RPMI7951 (cell line): ENCODE measurements at places on chromosomes 5 and 9. TPM values are rescaled to one million over a fixed set of nuclear protein-coding genes. Genes with fewer than 3 reads are reported as not detected.

GRCh38 chr9:125633116-125633745 lies 73.8 kb downstream of the MAPKAP1 start:
- DNase-seq, result no peak

DNA sequence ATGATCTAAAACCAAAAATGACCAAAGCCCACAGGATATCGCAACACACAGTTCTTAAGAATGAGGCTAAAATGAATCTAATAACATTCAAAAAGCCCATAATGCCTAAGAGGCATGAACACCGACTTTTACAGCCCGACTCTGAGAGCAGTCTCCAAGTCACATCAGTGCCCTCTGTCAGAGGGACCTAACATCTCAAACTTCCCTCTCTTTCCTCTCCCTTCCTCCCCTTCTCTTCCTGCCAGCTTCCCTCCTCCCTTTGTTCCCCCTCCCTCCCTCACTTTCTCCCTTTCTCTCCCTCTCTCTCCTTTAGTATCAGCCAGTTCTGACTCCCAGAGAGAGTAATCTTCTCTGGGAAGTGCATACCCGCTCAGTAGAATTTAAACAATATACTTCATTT lies 154.4 kb downstream of the GLIS3 start:
- DNase-seq, result no peak

GRCh38 chr5:93604644-93605515 lies 21.9 kb downstream of the NR2F1 start:
- no peak for DNase-seq

Gene DIRAS2
- total RNA-seq, result not detected in 2 replicates

Gene CA9
- 73.8 and 82.4 TPM in 2 replicates for total RNA-seq

- no peak for DNase-seq
These were observed 16.8 kb downstream of the SCAMP1 start for GRCh38 chr5:78377056-78377717.

- DNase-seq, result no peak
These were observed 12.3 kb downstream of the SUSD1 start for GRCh38 chr9:112162621-112163413.

GRCh38 chr9:93309889-93310425 lies 126.0 kb downstream of the WNK2 start:
- no peak for DNase-seq

Gene PCDHA8
- 0.10 and 0.12 TPM in 2 replicates for total RNA-seq

GRCh38 chr9:133106511-133107244 lies 14.4 kb downstream of the RALGDS start:
- no peak for DNase-seq

GRCh38 chr5:77221115-77221514 lies 10.6 kb downstream of the PDE8B start:
- no peak for DNase-seq

DNA sequence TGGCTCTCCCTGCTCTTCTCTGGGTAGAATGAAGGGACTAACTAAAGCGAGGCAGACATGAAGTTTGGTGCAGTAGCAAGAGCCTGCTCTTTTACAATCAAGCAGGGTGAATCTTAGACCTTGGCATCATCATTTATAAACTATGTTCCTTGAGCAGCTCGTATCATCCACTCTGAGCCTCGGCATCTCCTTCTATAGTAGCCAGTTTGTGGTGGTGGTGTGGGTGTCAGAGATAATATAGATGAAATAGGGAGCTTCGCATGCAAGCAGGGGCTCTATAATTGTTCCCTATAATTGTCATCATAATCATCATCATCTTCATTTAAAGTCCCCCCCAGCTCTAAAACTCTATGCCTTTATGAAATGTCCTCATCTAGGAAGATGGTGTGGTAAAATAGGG lies 72.5 kb upstream of the SAP30L start:
- DNase-seq, result no peak

DNA sequence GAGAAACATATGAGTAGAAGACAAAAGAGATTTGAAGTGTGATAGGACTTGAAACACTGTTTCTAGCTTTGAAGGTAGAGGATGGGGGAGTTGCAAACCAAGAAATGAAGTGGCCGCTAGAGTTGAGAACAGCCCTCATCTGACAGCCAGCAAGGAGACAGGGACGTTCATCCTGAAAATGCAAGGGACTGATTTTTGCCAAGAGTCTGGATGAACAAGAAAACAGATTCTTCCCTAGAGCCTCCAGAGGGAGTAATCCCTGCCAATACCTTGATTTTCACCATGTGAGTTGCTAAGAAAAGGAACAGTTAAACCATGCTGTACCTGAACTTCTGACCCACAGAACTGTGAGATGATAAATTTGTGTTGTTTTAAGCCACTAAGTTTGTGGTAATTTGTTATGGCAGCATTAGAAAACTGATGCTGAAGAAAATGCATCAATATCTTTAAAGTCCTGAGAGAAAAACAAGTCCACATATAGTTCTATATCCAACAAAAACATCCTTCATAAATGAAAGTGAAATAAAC lies 154.0 kb upstream of the ADAMTSL1 start:
- DNase-seq, result peak; percentile 29

DNA sequence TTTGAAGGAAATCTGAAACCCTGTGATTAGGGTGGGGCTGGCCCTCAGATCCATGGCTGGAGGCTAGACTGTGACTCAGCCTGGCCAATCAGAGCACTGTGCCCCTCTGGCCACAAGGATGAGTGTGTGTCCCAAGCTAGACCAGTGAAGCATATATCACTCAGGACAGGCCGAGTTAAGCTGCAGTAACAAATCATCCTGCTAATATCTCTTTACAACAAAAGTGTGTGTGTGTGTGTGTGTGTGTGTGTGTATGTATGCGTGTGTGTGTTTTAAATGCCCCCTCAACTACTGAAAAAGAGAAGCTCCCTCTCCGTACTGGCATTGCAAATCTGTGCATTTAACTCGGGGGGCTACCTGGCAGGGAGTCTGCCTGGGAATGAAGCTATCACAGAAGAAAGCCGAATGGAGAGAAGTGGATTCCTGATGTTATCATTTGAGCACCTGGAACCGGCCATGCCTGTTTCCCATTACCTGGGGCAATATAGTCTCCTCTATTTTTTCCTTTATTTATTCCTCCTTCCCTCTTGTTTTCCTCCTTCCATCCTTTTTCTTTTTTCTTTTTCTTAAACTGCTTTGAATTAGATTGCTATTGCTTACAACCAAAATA lies 25.6 kb downstream of the STC2 start:
- peak; percentile 94 for DNase-seq

Gene F12
- 0.12 and 0.59 TPM in 2 replicates for total RNA-seq

DNA sequence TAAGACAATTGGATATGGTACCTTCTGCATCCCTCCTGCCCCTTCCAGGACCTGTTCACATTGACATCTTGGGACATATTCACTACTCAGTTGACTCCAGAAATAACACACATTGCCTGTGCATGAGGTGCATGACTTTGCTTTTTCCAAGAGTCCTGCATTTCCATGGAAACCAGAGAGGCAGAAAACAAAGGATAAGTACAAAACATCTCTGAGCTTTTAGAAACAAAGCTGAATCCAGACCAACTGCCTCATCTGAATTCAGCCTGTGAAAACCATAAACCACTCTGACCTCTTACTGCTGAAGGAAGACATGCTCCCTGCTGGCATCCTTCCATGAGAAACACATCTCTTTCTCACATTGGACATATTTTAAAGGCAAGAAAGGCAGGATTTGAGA lies 695.1 kb downstream of the TAF11L14 start:
- no peak for DNase-seq

DNA sequence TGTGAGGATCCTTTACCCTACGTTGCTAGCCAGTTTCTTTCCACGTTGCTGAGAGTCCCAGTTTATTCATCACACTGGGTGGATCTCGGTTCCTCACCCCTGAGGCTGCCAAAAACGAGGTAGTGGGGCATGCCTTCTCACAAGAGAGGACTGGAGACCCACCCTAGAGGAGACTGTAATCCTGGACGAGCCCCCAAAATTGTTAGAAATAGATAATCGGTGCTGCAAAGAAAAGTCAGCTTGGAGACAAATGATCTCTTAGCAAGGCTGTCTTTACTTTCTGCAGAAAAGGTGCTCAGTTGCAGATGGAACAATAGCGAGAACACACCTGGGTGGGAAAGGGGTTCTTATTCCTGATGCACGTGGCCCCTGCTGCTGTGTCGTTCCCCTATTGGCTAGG lies 101.8 kb downstream of the TMEM167A start:
- DNase-seq, result no peak

- no peak for DNase-seq
These were observed 361.8 kb upstream of the ACTBL2 start for GRCh38 chr5:57844410-57844809.

DNA sequence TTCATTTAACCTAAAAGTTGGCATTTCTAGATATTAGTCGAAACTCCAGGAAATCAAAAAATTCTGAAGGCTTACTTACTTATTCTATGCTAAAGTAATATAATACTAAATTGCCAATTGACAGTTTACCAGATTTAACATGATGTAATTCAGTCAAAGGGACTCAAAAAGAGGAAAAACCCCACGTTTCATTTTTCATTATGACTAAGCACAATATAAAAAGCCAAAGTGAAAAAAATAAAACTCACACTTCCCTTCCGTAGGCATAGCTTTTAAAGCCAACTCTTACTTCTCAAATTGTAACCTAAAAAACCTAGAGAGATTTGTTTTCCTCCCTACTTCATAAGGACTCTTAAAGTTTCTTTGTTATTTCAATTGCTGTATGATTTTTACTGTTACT lies 146.6 kb downstream of the RAPGEF6 start:
- no peak for DNase-seq

DNA sequence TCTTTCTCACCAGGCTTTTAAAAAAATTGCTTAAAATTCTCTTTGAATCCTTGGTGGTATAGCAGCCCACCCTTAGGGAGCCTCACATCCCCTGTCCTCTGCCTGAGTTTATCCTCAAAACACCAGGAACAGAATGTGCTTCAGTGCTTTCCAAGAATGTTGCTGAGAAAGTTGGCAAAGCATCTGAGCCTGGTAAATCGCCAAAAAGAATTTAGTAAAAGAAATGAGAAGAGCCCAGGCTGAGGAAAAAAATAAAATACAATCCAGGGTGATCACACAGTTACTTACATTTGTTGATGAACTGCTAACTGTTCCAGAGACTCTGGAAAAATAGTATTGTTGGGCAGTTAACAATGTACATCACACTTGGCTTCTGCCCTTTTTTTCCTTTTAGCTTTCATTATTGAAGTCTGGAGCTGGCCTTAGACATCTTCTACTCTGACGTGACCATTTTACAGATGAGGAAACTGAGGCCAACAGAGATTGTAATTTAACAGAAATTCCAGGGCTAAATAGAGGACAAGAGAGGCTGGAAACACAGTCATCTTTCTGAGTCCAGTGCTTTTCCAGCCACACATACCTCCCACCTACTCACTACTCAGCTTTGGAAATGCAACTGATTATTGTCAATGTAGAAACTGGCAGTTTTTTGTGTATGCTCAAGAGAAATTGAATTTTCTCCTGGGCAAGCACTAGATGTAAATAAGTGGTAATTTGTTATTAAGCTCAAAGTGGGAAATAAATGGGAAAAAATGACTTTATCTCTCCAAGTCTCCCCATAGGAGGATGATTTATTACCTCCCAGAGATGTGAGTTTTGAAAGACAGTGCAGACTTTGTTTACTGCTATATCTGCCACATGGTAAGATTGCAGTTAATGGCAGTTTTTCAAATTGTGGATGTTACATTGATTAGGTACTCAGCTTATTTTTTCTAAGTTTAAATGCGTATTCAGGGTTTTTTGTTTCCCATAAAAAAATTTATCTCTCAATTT lies 86.7 kb upstream of the ALDH1A1 start:
- DNase-seq, result no peak
